ENCODE measurements at places on chromosomes 7 and 10. TPM values are rescaled to one million over a fixed set of nuclear protein-coding genes. Genes with fewer than 3 reads are reported as not detected.

NEUROD6 gene
- total RNA-seq: not detected

DNA sequence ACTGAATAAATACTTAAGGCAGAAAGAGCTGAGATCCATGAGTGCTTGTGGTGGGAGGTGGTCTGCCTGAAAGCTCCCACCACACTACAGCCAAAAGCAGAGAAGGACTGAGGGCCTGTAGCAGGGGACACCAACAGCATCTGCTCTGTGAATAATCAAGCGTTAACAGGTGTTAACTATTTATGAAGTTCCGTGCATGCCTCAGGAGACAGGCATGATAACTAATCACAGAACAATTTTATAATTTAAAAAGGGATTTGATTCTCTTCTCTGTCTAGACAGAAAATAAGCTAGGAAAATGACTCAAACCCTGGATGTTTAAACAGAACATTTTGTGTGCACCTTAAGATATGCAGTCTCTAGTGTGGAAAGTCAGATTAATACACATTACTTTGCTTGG, 61.5 kb upstream of the GHITM start:
- H3K27me3 ChIP-seq: peaks cover 6% of the 10 kb centered on the region
- no peak overlapping the region for H3K27ac ChIP-seq
- H3K4me3 ChIP-seq: no peak overlapping the region

- DNase-seq: no peak
- H3K4me1 ChIP-seq: no peaks in the 10 kb centered on the region
- H3K27ac ChIP-seq: no peak overlapping the region
- H3K27me3 ChIP-seq: no peaks in the 10 kb centered on the region
These were observed 279.9 kb downstream of the NEBL start for GRCh38 chr10:20616918-20617810.

DNA sequence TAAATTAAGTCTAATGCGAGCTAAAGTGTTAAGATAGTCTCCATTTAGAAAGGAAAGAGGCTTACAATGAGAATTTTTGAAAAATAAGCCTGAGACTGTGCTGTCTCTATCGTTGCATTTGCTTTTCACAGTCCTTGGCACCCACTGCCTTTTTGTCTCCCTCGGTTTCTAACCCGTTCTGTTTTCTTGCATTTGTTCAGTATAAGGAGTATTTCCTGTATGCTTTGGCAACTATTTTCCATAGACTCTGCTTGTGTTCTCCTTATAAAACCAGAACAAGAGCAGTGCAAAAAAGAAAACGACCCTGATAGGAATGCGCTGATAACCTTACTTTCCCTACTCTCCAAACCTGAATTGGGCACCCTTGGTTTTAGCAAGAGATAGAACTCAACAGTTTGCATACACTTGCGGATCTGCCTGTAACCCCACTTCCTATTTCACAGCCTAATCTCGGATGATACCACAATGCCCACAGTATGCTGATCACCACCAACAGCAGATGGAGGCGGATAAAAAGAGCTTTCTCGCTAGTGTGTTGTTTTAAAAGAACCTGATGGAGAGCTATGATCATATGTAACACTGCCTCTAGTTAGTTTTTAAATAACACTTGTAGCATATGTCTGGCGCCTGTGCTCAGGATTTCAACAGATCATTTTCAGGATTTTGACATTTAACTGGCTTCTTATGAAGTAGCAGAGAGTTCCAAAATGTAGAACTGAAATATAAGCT, 1.6 kb upstream of the ARHGAP12 start:
- H3K36me3 ChIP-seq: no peaks in the 10 kb centered on the region
- H3K27ac ChIP-seq: no peak overlapping the region
- H3K4me1 ChIP-seq: peaks cover 29% of the 10 kb centered on the region
- peak; percentile 29 for DNase-seq
- H3K4me3 ChIP-seq: peak overlapping the region; percentile 81

CYP2C19 gene
- total RNA-seq: 0.53 TPM

GRCh38 chr10:77406764-77407430, 230.7 kb downstream of the KCNMA1 start:
- DNase-seq: no peak
- peaks cover 4% of the 10 kb centered on the region for H3K27me3 ChIP-seq
- no peaks in the 10 kb centered on the region for H3K36me3 ChIP-seq

CNPY1 gene
- not detected for total RNA-seq

FAM24B gene
- total RNA-seq: 7.2 TPM

ADAP1 gene
- total RNA-seq: 16.1 TPM

DNA sequence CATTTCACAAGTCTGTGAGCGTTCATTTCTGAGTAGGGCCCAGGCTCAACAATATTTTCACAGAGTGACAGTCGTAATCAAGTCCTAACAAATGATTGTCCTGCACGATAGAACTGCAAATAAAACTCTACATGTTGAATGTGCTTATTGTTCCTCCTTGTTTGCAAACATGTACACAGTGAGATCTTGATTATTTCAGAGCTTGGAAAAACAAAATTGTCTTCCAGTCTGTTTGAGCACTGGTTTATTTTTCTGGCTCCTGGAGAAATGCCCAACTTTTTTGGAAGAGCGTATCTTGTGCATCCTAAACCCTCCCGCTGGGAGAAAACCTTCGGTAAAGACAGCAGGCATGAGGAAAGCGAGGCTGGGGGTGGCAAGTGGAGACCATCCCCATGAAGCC, 91.1 kb downstream of the TEX36 start:
- no peak for DNase-seq
- H3K27ac ChIP-seq: no peak overlapping the region
- no peak overlapping the region for H3K4me3 ChIP-seq
- no peaks in the 10 kb centered on the region for H3K36me3 ChIP-seq
- no peaks in the 10 kb centered on the region for H3K4me1 ChIP-seq

ACTR3C gene
- 8.8 TPM for total RNA-seq

TAC1 gene
- total RNA-seq: not detected

CYP3A7 gene
- not detected for total RNA-seq

DNA sequence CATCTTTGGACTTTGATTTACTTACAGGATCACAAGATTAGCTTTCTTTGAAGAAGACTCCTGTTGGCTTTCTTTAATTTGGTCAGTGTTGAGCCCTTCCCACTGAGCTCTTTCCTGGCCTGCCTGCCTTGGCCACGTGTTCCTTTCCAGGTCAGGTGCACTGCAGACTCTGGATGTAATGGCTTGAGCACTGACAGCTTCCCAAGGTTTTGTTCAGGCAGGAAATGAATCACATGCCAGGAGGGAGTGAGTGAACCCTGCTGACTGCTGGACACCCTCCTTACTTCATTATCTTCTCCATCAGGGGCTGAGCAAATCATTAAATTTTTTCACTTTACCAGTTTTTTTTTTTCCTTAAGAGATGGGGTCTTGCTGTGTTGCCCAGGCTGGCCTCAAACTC, 29.8 kb downstream of the SNX10 start:
- H3K4me1 ChIP-seq: no peaks in the 10 kb centered on the region
- H3K27ac ChIP-seq: no peak overlapping the region
- no peak for DNase-seq
- H3K4me3 ChIP-seq: no peak overlapping the region
